ENCODE measurements at places on chromosomes 13 and 19.

DNA sequence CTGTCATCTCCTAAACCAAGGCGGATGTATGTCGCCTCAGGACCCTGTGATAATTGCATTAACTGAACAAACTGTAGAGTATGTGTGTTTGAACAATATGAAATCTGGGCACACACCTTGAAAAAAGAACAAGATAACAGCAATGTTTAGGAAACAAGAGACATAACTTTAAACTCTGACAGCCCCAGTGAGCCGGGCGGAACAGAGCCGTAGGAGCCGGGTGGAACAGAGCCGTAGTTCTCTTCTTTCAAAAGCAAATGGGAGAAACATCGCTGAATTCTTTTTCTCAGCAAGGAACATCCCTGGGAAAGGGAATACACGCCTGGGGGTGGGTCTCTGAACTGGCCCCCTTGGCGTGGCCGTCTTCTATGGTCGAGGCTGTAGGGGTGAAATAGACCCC, 31.8 kb upstream of the ZNF675 start:
- DNase-seq = no peak

GRCh38 chr13:112807653-112808376, 118.0 kb downstream of the ATP11A start:
- DNase-seq = no peak

- DNase-seq = no peak
Measured at GRCh38 chr13:22189176-22190048, 518.5 kb downstream of the FGF9 start.

DNA sequence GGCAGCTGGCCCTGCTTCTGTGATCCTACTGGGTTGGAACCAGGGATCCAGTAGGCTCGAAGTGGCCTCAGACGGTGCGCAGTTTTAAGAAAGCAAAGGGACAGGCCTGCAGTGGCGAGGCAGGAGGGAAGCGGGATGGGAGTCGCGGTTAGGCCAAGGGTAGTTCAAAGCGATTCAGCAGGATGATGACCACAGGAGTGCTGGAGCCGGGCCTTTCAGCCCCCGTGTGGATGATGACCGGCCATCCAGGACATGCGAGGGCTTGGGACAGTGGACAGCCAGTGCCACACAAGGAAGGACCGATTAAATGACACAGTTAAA, 854 bp downstream of the RNASEH2B start:
- no peak for DNase-seq

GRCh38 chr13:77698201-77699058, 943 bp downstream of the SLAIN1 start:
- DNase-seq = peak; percentile 63

DNA sequence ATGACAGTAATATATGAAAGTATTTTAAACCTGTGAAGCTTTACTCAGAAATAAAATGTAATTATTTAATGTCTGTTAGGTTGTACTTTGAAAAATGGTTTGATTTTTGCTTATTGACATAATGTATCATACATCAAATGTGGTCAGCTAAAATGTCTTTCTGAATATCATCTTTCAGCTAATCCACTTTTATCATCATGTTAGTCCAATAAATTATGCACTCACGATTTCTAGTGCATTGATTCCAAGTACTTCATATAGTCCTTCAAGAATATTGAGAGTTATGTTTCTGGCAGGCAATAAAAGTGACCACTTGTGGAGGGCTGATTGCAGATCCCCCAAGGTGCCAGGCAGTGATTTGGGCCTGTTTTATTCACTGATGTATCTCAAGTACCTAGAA, 1204.1 kb downstream of the OLFM4 start:
- DNase-seq = no peak

DNA sequence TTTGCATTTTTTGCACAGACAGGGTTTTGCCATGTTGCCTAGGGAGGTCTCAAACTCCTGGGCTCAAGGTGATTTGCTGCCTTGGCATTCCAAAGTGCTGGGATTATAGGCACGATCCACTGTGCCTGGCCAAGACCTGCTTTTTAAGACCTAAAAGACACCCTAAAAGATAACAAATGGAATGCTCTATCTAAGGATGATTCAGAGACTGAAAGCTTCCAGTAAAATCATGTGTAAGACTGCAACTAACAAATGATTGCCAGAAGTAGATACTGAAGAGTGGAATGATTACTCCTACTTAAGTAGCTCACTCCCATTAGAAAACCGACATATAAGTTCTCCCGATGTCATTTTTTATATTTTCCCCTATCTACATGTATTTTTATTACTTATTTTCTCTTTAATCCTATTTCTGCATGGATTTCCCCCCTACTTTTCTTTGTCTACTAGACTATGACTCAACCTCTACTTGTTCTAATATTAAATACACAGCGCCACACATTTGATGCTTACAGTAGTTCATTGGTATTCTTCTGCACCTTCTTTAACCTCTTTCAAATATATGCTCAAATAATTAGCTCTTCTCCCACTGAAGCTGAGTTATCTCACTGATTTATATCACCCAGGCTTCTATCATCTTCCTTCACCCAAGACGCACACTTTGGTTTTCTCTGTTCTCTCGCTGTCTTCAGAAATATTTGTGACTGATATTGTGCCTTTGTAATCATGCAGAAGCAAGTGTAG, 32.2 kb upstream of the KLF12 start:
- DNase-seq = no peak

DNA sequence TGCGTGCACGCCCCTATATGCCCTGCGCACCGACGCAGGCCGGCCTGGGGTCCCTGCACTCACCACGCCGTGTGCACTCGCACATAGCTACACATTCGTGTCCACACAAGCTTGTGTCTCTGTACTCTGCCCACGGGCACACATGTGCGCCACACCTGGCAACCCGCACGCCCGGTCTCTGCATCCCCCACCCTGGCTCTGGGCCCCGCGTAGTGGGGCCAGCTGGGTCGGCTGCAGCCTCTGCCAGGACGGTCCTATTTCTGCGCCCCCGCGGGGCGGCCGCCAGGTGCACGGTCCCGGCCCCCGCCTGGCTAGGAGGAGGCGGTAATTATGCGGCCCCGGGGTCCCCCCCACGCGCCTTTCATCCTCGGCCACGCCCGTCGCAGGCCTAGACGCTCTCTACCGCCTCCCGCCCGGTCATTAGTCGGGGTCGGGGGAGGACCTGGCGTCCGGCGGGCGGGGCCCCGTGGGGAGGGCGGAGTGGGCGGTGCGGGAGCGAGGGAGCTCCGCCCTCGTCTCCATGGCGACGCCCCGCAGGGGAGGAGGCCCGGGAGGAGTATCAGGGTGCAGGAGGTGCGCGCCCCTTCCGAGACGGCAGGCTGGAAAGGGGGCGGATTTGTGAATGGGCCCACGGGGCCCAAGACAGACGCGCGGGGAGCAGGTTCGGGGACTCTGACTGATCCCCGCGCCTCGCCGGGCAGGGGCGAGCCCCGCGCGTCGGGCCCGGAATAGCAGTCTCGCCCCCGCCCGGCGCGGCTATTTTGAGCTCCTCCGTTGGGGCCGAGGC, 2.8 kb upstream of the CIRBP start:
- DNase-seq = peak; percentile 77

DNA sequence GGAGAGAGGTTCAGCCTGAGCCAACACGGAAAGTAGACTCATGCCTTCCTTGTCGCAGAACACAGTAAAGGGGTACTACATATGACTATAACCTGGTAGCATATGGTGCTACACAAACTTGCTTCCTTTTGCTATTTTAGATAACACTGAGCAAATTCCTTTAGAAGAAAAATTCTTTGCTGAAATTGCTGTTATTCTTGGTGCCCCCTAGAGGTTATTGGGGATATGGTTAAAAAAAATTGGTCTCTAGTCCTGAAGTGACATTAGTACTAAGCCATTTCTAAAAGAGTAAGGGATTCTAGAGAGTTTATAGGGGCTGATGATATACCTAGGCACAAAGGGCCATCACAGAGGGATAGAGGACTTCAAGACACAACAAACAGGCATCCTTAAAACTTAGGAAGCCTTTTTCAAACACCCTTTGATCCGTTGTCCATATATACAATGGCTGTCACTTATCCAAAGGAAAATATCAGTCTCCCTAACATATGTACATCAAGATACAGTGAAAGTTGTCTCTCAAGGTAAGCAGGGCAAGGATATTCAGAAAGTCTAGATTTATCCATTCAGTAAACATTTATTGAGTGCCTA, 13.9 kb upstream of the HS6ST3 start:
- no peak for DNase-seq

- no peak for DNase-seq
Measured at GRCh38 chr13:35016362-35017112, 74.5 kb downstream of the NBEA start.

DNA sequence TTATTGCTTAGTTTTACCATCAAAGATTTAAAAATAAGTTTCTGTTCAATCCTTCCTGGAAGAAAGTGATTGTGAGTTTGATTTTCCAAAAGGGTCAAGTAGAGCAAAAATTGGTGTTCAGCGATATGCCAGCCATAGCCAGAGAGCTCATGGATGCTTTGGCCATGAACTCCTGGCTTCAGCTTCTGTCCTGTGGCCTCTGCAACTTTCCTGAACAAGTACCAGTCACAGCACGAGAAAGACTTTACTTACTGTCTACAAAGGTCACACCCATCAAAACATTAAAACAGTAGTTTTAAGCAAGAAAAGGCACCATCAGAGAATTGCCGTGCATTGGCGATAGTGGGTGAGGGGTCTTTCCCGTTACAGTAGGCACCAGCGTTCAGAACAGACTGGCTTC, 753.0 kb upstream of the SGCG start:
- no peak for DNase-seq

GRCh38 chr19:5804516-5805461, at the start of gene NRTN:
NRTN (plus strand) TSS chr19:5805067; CDS start chr19:5824166, 19,099 bp downstream.
- peak; percentile 34 for DNase-seq

DNA sequence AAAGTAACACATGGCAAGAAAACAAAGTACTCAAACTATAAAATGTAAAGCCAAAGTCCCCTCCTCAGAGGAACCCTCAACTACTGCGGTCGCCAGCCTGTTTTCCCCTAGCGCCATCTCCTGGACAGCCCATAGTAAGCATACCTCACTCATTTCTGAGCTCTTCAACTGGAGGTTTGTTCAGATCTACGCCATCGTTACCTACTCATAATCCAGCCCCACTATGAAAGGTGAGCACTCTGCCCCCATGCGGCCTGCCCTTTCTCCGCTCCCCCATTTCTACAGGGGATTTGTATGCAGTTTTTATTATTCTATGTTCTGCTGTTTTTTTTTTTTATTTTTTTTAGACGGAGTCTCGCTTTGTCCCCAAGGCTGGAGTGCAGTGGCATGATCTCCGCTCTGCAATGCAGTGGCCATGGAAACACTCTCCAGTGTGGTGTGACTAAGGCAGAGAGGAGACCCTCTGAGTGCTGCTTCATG, 26.2 kb downstream of the OPA3 start:
- DNase-seq = peak; percentile 71

- DNase-seq = no peak
Measured at GRCh38 chr13:83327091-83327490, 555.2 kb downstream of the SLITRK1 start.

DNA sequence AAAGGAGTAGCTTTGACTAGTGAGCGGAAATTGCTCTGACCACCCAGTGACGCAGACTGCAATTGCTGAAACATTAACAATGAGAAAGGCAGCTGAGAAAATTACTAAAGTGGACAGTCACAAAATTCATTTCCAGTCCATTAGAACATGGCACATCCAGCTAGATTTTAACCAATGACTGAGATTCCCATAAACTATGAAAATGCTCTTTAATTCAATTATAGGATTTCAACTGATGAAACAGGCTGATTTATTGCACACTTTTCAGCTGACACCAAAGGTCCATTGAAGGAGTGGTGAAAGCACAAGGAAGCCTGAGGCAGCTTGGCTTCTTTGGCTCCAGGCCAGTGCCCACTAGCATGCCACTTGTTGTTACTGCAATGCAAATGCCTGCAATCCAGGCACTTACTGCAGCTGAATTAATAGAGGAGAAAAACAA, 933.4 kb downstream of the SLITRK6 start:
- no peak for DNase-seq

DNA sequence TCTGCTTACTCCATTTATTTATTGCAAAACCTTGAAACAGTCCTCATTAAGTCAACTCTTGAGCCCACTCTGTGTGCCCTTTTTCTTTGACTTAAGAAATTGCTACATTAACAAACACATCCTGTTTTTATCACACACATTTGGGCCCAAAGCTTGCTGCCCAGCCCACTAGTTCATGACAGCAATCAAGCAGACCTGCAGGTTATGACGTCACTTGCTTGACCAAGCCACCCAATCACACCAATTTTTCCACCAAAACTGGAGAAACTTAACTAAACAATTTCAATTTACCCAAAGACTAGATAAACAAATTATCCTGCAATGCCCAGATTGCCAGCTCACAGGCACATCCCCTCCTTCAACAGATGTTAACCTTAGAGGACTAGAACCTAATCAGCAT, 120.7 kb downstream of the ZNF429 start:
- DNase-seq = no peak

GRCh38 chr13:42283574-42283973, 11.6 kb downstream of the AKAP11 start:
- DNase-seq = no peak

DNA sequence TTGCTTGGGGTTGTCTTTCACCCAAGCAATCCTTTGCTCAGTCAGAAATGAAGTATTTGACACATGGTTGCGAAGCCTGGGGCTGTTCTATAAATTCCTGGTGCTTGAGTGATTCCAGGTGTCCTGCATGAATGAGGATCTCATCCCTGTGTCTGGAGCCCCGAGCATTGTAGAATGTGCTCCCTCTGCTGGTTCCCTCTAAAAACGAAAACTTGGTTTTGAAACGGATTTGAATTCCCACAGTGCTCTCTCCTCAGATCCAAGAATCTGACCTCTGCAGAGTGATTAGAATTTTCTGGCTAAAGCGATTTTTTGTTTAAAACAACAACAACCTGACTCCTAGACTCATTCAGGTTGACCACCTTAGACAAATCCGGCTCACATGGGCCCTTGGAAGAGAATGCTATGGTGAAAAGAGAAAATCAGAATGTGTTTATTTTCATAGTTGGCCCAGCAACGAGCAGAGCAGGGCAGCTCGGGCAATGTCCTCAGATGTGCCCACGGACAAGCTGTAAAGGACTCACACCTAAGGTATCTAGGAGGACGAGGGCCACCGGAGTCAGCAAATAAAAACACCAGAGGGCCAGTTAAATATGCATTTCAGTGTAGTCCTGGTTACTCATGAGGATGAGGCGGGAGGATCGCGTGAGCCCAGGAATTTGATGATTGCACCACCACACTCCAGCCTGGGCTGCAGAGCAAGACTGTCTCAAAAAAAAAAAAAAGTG, 8.7 kb upstream of the ATP12A start:
- no peak for DNase-seq

DNA sequence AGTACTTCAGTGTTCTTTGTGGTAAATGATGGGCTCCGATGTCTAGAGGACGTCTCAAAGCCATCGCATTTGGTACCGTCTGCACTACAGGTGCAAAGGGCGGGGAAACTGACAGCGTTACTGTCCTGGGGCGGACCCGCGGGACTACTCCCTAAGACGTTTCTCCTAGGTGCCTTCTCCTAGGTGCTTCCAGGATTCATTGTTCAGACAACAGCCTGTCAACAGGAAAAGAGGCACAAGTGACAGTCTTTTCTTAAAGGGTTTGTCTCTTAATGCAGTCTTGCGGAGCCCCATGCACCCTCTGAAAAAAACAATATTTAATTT, 1.4 kb downstream of the SERTM1 start:
- no peak for DNase-seq

- DNase-seq = peak; percentile 31
Measured at GRCh38 chr19:3479177-3479833, 1.0 kb downstream of the SMIM24 start.
